ENCODE measurements at places on chromosomes 5 and 9.

GRCh38 chr5:151622367-151623088 lies 31.4 kb upstream of the FAT2 start:
- no peak for DNase-seq

- no peak for DNase-seq
Measured at GRCh38 chr9:16196206-16196605, 643.4 kb downstream of the CCDC171 start.

DNA sequence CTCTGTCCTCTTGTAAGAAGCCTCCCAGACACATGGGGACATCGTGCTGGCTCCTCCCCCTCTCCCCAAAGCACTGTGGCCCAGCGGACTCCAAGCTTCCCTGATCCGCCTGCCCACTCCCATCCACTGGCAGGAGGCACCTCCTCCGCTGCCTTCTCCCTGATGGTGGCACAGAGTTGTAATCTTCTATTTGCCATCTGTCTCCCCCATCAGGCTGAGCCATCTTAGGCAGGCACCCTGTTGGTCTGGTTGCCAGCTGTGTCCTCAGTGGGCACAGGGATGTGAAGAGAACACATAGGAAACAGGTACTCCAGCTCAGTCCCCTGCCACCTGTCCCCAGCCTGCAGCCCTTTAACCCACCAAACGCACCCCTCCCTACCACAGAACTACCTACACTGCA lies 5.4 kb upstream of the ZDHHC12 start:
- DNase-seq = no peak

- DNase-seq = no peak
Measured at GRCh38 chr5:173679909-173680630, 63.6 kb upstream of the BOD1 start.

GRCh38 chr5:39846144-39846543 lies 421.4 kb upstream of the DAB2 start:
- DNase-seq = no peak
